Motor neuron (in vitro differentiated cells): ENCODE measurements at places on chromosomes 6 and 20.

- no peak for ATAC-seq
Measured at GRCh38 chr6:10312445-10312844, 102.4 kb downstream of the TFAP2A start.

DNA sequence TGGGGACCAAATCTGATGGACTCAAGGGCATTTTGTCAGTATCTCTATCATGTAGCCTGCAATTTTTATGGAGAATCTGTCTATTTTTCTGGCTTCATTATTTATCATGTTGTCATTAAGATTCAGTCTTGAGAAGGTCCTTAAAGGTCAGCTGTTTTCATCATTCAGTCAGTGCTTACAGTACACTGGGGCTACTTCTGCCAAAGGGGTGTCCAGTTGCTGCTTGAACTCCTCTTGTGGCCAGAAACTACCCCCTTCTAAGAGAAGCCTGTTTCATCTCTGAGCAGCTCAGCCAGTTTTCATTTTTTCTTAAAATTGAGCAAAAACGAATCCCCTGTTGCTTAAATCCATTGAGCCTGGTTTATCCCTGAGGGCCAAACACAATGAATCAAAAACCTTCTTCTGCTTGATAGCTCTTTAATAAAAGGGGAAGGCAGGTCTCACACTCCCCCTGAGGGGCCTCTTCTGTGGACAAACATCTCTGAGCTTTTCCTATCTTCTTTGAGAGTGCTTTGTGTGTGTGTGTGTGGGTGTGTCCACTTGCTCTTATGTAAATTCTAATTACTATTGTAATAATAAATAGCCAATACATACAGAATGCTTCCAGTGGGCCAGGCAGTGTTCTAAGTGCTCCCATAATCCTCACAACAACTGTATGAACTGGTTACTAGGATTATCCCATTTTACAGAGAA is 172.2 kb downstream of the PLCB1 start:
- ATAC-seq: peak; percentile 73

GRCh38 chr6:16649241-16649640 is 112.0 kb downstream of the ATXN1 start:
- ATAC-seq: no peak

GRCh38 chr6:19929312-19929711 is 92.1 kb downstream of the ID4 start:
- no peak for ATAC-seq

GRCh38 chr6:101458336-101458735 is 64.8 kb downstream of the GRIK2 start:
- no peak for ATAC-seq

GRCh38 chr6:161273274-161273751 is 548 bp downstream of the AGPAT4 start:
- peak; percentile 20 for ATAC-seq

- ATAC-seq: peak; percentile 90
Measured at GRCh38 chr20:44683263-44684046, 31.7 kb upstream of the CCN5 start.

GRCh38 chr6:7129784-7130569 is 22.2 kb downstream of the RREB1 start:
- no peak for ATAC-seq

DNA sequence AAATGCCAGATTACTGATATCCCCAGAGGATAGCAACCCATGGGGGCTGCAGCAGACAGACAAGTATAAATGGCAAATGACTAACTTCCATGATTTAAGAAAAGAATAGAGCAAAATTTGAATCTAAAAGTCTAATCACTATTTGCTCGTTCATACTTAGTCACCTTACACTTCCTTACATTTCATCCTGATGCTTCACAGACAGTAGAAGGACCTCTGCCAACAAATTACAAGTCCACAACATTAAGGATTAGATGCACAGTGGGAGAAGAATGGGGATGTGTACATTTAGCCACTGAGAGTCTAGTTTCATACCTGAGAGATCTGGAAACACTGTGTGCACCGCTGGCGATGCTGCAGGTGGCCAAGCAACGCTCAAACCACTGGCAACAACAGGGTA is 72.4 kb downstream of the FYN start:
- no peak for ATAC-seq

DNA sequence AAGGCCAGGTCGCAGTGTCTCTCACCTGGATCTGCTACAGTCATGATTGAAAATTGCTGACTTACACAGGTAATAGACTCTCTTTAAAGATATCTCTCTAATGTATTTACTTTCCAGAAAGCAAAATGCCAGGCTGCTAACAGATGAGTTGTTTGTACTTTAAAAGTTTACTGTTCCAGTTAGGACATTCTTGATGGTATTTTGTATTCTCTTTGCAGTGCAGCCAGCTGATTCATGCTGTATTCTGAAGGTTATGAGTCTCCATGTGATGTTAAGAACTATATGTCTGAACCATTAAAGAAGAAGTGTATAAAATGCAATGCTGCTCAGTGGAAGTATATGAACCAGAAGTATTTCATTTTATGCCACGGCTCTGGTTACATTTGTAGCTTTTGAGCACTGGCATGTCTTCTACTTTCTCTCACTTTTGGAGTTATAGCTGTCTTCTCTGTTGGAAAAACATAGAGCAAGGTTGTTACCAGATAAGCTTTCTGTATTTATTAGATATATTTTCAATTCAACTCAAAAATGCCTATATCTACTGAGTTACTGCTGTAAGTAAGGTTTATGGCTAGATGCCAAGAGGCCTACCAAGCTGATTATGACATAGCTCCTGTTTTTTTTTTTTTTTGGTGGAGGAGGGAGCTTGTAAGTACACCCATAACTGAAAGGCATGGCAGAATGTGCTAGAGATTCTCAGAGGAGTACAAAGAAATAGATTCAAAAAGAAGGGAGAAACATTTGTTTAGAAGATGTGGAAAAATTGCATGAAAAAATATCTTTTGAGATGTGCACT is 130.5 kb upstream of the MAN1A1 start:
- ATAC-seq: no peak

DNA sequence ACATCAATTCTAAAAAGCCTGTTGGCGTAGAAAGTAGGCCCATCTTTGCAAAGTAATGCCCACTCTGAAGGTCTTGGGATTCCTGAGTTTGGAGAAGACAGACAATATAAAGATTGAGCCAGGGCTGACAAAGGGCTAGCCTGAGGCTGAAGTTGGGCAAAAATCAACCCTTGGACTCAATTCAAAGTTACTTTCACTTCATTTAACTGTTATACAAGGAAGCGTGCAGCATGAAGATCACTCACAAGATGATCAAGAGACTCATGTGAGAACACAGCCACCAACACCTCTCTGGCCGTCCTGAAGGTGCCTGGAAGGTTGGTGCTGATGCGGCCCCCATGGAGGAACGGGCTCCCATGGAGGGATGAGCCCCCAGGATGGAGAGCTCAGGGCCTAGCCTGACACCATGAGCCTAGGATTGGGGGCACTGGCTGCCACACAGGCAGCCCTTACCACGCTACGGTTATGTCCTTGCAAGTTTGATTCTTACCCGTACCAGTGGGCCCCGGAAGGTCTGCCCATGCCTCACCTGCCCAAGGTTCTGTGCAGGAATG is 26.6 kb downstream of the FOXC1 start:
- no peak for ATAC-seq

GRCh38 chr20:45866454-45866853 is 9.0 kb downstream of the ZSWIM3 start:
- ATAC-seq: no peak

DNA sequence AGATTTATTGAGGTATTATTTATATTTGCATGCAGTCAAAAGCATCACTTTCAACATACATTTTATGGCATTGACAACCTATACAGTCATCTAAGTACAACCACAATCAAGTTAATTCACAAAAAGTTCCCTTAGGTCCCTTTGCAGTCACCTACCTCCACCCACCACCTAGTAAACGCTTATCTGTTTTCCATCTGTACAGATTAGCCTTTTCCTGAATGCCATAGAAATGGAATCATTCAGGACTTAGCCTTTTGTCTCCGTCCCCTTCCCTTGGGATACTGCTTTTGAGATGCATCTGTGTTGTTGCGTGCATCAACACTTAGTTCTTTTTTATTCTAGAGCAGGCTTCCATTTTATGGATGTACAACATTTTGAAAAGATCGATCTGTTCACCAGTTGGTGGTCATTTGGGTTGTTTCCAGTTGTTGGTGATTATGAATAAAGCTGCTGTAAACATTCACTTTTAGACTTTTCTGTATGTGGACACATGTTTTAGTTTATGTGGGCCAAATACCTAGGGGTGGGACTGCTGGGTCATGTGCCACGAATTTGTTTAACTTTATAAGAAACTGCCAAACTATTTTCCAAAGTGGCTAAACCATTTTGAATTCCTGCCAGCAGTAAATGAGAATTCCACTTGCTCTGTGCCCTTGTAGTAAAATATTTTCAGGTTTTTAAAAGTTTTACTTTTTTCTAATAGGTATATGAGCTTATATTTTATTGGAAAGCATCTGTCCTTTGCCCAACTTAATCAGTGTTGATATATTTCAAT is 17.6 kb upstream of the IFNGR1 start:
- ATAC-seq: no peak

DNA sequence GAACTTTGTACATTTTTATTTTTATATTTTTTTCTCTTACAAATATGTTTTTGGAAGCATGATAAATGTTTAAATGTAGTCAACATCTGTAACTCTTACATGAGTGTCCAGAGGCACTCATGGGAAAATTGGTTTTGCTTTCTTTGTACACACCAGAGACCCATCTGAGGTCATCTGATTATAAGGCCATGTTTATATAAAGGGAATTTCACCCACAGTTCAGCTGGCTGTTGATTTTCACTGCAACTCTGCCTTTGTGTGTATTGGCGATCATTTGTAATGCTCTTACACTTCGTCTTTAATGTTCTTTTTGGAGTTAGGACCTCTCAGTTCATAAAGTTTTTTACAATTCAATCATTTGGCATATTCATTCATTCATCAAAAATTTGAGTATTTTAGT is 28.1 kb downstream of the RIOK1 start:
- ATAC-seq: no peak

- no peak for ATAC-seq
Measured at GRCh38 chr6:118317581-118318563, 230.2 kb upstream of the PLN start.

- ATAC-seq: no peak
Measured at GRCh38 chr6:20415712-20416454, 14.2 kb downstream of the E2F3 start.

DNA sequence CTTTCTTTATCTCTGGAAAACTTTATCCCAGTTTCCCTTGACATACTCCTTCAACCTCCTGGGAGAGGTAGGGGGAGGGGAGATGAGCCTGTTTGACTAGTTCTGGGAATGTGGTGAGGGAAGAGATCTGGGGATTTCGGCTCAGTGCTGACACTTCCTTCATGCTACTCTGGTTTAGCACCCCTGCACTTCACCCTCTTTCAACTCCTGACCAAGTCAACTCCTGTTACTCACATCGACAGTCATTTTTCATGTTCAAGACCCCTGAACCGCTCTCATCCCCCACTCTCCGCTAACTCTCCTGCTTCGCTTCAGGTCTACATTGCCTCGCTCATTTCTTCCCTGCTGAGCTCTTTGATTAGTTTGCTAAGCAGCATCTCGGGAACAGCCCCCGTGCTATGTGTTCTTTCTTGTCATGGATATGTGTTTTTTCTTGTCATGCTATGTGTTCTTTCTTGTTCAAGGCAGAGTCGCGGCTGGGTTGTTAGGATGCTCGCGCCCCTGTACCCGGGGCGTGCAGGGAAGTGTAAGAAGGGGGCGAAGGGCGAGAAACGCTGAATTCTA is 16.6 kb upstream of the TRIM27 start:
- ATAC-seq: peak; percentile 19

DNA sequence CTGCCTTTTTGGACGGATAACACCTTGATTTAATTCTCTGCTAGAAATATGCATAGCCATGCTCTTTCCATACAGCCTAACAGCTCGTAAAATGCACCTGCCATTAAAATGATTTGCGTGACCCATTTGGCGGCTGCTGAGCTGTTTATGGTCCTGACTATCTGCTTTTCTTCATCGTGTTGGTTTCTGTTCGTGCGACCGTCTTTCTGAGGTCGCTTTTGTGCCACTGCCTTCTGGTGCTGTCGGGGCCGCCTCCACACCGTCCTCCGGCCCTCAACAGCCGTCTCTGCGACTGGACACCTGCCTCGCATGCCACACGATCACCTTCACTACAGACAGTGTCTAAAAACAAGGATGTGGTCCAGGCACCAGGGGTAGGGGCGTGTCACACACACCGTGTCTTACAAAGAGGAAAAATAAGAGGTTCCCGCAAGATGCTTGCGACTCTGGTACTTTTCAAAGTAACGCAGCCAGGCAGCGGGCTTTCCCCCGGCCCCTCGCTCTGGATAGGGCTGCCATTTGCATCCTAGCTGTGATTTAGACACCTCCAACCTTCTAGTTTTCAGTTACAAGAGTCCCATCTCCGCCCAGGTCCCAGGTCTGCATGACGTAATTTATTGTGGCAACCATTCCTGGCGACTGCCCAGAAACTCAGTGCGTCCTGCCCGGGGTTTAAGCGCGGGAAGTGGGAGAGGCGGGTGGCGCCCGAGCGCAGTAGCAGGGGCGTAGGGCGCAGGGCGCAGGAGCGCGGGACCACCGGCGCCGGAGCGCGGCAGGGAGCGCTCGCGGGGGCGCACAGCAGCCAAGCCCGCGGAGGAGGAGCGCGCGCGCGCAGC is at the start of gene STMND1:
Gene STMND1 (plus strand): TSS at position 629 of the 836 bp plus-strand sequence. CDS start 208 bp downstream, outside the sequence.
- ATAC-seq: peak; percentile 85

- no peak for ATAC-seq
Measured at GRCh38 chr6:108694816-108695215, 134.1 kb downstream of the FOXO3 start.

GRCh38 chr6:42441697-42442081 is 10.0 kb downstream of the TRERF1 start:
- no peak for ATAC-seq

GRCh38 chr6:119294984-119295383 is 54.6 kb downstream of the MAN1A1 start:
- no peak for ATAC-seq

GRCh38 chr20:51488331-51488730 is 54.2 kb downstream of the NFATC2 start:
- ATAC-seq: no peak

DNA sequence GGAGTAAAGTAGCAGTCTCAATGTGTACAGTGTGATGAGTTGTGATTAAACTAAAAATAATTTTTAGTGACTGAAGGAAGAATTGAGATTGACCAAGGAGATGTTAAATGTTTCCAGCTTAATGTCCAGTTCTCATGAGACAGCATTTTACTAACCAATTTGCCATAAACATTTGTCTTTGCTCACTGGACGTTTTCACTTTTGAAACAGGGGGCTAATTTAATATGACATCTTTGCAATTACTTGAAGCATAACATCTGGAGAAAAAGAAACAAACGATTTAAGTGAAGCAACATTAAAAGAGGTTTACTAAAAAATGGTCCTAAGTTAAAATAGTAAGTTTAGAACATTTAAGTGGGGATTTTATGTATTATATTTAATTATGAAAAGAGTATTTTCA is 443.8 kb downstream of the BCKDHB start:
- no peak for ATAC-seq
